ELR (cell line): ENCODE measurements at places on chromosomes 16 and 17.

DNA sequence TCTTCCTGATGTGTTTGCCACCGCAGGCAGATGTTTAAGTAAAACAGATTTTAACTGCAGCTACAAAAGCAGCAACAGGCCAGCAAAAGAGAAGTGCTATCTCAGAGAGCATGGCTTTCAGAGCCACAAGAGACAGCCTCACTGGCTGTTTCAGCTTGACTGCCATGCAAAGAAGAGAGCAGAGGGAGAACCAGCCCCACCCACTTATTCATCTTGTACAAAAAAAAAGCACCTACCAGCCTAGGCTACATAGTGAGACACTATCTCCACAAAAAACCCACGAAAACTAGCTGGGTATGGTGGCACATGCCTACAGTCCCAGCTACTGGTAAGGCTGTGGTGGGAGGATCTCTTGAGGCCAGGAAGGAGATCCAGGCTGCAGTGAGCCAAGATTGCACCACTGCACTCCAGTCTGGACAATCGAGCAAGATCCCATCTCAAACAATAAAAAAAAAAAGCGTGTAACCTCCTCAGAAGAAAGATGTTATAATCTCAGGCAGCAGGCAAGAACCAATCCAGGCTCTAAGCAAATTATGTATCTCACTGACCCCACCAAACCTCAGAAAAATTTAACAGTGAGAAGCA, 30.0 kb downstream of the STH start:
- no peak for DNase-seq

DNA sequence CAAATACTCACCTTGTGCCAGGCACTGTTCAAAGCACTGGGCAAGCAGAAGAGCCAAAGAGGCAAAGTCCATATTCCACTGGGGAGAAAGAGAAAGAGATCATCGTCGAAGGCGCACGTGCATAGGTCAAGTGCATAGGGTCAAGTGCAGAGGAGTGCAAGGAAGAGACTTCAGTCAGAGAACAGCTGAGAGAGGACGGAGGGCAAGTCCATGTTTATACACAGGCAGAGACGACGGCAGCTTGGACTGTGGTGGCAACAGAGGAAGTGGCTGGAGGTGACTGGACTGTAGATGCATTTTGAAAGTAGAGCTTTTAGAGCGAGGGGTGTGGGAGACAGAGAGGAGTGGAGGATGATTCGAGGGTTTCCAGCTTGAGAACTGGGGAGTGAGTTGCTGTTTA, 74.7 kb upstream of the SDK2 start:
- no peak for DNase-seq

DNA sequence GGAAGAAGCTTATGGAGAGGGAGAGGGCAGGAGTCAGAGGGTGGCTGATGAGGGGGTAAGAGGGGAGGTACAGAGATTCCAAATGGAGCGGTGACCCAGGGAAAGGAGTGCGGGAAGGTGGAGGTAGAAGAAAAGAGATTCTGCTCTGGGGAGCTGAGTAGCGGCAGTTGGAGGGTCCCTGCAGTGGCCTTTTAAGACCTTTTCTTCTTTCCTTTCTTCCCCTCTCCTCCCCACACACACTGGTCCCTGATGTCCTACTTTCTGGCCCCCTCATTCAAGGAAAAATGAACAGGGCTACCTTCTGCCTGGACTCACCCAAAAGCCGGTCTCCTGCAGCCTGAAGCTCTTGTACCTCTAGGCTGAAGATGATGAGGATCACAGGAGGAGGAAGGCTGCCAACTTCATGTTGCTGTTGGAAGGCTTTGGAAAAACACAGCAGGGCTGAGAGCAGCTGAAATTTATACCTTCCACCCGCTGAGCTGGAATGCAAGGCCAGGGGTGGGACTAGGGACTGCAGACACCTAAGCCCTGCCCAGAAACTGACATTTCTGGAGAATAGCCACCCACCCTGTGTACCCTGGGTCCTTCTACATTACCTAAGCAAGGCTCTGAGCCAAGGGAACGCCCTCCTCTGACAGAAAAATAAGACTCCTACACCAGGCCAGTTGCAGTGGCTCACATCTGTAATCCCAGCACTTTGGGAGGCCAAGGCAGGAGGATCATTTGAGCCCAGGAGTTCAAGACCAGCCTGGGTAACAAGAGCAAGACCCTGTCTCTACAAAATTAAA, 9.4 kb upstream of the HEATR6 start:
- peak; percentile 10 for DNase-seq

- DNase-seq, result no peak
These were observed 25.3 kb downstream of the SF3B3 start for GRCh38 chr16:70548936-70549335.

DNA sequence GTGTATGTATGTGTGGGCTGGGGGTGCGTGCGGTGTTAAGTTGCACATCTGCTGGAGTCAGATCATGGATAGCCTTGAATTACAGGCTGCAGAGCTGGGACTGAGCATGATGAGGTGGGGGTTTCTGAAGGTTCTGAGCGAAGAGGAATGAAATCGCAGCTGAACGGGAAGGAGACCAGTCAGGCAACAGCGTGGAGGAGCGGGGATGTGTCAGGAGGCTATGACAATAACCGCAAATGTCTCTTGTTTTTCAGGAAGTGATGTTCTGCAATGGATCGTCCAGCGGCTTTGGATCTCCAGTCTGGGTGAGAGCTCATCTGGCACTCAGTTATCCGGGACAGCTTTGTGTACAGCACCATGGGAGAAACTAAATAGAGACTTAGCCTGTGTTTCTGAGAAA, 20.9 kb downstream of the RGS9 start:
- no peak for DNase-seq

DNA sequence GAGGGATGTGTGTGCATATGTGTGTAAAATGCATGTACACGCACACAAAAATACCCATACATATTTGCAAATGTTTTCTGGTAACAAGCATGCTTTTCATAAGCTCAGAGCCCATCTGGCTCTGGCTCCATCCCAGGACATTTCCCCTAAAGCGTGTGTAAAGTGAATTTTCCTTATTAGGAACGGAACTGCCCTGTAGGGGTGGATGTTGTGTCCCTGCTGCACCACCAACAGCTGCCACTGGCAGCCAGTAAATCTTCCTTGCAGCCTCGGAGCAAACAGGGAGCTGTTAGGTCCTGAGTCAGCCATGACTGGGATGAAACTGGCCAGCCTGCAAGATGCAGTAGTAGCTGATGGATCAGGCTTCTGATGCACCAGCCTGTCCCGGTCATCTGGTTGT, 393.5 kb downstream of the UTP18 start:
- no peak for DNase-seq

DNA sequence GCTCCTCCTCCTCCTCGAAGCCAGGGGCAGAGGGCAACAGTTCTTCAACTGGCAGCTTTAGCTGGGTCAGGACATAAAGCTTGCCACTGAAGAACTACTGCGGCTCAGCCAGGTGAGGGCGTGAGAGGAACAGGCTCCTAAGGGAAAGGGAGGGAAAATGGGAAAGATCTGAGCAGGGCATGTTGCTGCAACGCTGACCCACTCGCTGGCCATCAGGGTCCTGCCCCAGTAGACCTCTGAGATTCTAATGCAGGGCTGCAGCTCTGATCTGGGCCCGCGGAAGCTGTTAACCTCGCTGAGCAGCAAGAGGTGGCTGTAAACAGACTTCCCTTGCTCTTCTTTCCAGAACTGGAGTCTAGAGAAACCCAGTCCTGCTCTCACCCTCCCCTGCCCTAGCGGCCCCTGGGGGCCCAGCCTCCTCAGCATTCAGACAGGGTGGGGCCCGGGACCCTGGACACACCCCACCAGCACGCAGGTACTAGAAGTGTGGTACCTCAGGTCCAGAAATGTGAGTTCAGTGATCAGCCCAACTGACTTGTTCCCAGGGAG, 3.8 kb upstream of the TLCD2 start:
- DNase-seq, result peak; percentile 71

GRCh38 chr16:68146585-68146984, 61.4 kb downstream of the NFATC3 start:
- no peak for DNase-seq

GRCh38 chr17:69390795-69391501, 23.5 kb upstream of the MAP2K6 start:
- DNase-seq, result no peak

DNA sequence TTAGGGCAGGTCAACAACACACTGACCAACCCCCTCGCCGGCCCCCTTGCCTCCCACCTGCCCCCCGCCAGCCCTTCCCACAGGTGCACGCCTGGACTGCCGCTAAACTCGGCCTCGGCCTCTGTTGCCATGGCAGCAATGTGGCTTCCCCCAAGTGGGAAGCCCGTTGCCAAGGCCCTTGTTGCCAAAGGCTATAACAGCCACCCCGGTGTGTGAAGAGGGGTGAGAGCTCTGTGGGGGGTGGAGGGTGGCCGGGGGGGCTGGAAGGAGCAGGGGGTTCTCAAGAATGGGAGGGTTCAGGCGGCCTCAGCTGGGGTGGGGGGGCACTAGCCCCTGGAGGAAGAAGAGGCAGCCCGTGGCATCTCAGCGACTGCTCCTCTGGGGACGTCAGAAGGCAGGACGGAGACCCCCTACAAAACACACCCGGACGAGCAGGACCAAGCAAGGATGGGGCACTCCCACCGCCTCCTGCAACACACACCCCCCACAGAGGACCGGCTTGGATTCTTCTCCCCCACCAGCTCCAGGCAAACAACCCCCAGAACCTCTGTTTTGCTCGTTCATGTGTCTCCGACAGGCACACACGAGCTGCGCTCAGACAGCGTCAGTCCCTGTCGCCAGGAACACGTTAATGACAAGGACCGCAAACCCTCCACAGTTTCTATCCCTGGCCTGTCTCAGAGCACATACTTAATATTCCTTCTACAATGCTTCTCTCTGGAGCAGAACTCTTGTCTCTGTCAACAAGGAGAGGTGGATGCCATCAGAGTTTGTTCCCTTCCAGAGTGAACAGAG, 55.7 kb downstream of the ABR start:
- no peak for DNase-seq

GRCh38 chr17:7436556-7437368, 1.5 kb downstream of the TMEM102 start:
- DNase-seq, result peak; percentile 85

GRCh38 chr17:71085238-71086033, 916.1 kb downstream of the KCNJ2 start:
- peak; percentile 57 for DNase-seq

- no peak for DNase-seq
These were observed 38.2 kb downstream of the MARF1 start for GRCh38 chr16:15604460-15605440.

DNA sequence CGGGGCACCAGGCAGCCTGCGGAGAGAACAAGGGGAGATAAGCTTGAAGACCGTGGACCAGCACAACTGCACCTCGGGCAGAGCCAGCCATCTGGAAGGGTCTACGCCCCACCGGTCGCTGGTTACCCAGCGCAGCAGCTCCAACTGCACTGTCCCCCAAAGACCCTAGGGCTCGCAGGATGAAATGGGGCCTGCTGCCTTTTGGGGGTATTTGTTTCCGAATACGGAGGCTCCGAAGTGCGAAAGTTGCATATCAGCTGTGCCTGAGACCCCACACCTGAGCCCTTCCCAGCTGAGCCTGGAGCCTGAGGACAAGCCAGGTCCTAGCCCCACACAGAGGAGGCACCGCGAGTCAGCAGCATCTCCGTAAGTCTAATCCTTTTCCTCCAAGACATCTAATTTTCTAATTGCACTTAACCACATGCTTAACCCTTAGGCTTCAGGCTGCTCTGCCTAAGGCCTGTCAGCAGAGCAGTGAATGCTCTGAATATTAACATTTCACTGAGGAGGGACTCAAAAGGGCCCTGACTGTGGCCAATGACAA, 4.0 kb downstream of the KIFC3 start:
- no peak for DNase-seq

- DNase-seq, result no peak
These were observed 73.9 kb downstream of the RPGRIP1L start for GRCh38 chr16:53629607-53630312.

DNA sequence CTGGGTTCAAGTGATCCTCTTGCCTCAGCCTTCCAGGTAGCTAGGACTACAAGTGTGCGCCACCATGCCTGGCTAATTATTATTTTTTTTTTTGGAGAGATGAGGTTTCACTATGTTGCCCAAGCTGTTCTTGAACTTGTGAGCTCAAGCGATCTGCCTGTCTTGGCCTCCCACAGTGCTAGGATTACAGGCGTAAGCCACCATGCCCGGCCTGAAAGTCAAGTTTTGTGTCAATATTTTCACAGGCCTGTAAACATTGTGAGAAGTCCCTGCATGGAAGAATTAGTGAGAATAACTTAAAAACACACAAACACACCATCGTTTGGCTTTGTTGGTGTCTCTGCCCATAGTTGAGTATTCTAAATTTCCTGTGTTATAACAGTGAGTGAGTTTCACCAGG, 22.2 kb downstream of the NUP85 start:
- no peak for DNase-seq

- no peak for DNase-seq
These were observed 131.5 kb upstream of the RCVRN start for GRCh38 chr17:10036511-10037061.

DNA sequence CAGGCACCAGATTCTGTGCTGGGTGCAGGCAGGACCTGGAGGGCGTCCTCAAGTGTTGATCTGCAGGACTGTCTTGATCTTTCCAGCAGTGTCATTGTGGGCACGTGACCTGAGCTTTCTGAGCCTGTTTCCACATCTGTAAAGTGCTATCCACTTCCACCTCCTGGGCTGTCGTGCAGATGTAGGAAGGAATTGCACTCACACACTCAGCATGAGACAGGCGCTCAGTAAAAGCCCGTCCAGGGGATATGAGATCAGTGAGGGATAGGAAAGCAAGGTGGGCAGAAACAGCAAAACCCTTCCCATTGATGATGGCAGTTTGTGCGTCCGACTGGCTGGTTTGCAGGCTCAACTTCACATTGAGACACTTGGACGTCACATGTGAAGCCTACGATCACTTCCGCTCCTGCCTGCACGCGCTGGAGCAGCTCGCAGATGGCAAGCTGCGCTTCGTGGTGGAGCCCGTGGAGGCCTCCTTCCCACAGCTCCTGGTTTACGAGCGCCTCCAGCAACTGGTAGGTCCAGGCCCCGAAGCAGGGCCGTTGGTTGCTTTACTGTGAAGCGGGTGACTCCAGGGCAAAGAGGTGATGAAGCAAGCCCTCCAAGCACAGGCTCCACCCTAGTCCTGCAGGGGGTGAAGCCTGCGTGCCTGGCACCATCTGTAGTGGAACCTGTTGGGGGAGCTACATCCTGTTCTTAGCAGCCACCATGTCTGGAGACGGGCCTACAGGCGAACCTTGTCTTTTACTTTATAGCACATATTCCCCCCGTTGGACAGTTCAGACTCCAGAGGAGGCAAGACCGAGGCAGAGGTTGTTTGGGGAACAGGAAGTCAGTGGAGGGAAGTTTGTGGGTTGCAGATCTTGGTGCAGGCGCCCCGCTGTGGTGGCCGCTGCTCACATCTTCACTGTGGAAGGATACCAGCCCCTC, 23.0 kb downstream of the METTL22 start:
- DNase-seq, result no peak

DNA sequence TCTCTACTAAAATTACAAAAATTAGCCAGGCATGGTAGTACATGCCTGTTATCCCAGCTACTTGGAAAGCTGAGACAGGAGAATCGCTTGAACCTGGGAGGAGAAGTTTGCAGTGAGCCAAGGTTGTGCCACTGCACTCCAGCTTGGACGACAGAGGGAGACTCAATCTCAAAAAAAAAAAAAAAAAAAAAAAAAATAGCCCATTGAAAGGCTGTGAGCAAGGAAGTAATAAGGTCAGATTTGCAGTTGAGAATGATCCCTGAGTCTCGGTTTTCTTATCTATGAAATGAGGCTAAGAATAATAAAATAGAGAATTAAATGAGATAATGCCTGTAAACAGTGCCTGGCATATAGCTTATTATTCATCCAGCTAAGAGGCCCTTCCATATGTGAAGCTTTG, 1.3 kb upstream of the PDK2 start:
- no peak for DNase-seq

- DNase-seq, result no peak
These were observed 2.0 kb upstream of the TSPOAP1 start for GRCh38 chr17:58330538-58330996.
